NCI-H1930 (cell line): ENCODE measurements at places on chromosomes 3 and 15.

- DNase-seq = no peak
Observed at GRCh38 chr3:135089451-135089850, 294.4 kb downstream of the EPHB1 start.

DNA sequence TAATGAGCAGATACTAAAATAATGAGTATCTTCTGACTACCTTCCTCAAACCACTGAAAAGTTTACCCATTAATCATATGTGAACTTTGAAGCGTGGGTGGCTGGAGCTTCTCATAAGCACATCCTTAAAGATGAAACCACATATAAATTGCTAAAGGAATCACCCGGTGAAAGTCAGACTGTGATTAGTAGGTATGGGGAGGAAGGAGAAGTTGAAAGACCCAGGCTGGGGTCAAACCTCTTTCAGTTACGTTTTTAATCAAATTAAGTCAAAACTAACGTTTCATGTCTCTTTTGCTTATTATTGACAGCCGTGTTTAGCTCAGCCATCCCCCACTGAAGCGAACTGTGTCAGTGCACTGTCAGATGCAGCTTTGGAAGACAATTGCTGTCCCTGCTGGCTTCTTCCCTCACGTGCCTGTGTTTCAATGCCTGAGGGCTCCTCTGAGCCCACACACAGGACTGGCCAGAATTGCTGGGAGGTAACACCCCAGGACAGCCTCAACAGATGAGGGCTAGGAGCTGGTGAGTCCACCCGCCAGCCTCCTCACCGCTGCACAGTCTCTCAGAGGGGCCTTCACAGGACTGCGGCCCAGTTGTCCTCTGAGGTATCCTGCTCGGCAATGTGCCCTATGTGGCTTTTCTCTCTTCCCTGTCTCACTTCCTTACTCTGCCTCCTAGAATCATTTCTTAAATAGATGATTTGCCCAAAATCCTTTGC is 29.3 kb upstream of the SH3BP5 start:
- no peak for DNase-seq

GRCh38 chr3:56323986-56324420 is 144.3 kb downstream of the ERC2 start:
- DNase-seq = no peak

DNA sequence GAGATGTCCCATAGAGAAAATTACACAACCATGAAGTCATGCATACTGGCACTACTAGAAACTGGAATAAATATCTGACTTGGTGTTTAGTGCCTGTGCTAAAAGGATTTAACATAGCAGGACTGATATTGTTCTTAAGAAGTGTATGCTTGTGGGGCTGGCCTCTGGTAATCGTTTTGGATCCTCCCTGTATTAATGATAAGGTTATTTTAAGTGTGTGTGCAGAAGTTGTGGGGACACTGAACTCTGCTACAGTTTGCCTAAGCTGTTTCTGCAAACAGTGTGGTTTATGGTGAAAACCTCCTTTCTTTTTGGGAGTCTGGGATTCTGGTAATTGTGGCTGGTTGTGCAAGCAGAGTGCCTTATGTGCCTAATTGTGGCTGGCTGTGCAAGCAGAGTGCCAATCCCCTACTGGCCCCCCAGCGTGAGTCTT is 120.8 kb downstream of the CLASP2 start:
- no peak for DNase-seq

- DNase-seq = no peak
Observed at GRCh38 chr3:186258968-186259367, 103.1 kb downstream of the DGKG start.

DNA sequence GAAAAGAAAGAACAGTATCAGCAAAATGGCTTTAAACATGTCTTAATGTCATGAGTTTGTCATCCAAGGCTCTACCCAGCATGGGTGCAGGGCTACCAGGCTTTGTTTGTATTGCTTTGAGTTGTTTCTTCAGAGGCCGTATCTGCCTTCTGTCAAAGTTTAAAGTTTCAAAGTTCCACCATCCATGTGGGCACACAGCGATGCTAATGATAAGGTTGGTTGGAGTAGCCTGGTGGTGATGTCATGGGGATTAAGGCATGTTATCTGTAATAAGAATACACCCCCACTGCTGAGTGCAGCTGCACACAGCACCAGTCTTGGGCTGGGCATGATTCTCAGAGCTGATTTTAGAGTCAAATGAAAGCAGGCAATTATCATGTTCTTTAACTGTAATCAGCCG is 72.0 kb upstream of the LRTM1 start:
- DNase-seq = no peak

- no peak for DNase-seq
Observed at GRCh38 chr3:150527464-150528255, 18.6 kb downstream of the SERP1 start.

DNA sequence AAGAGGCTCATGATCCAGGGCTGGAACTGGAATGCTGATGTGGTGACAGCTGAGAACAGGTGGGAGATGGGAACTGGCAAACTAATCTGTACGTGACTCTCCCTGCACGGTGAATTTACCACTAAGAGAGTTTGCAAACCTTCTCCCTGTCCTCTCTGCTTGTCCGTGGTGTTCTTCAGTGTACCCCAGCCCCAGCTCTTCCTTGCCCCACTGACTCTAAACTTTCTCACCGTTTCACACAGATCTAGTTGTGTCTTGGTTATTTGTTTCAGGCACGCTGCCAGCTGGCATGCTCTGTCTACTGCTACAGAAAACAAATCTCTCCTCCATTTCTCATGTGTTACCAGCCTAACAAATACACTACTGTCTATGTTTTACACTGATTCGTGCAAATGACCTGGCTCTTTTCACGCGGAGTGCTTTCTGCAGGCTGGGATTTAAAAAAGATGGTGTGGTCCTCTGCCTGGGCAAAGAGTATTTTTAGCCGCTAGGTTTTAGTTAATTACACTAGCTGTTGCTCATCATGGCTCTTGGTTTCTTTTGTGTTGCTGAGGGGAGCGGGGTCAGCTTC is 192.7 kb upstream of the LRIG1 start:
- no peak for DNase-seq

GRCh38 chr15:56249092-56249491 is 5.4 kb upstream of the RFX7 start:
- no peak for DNase-seq

GRCh38 chr3:3499012-3499562 is 300.1 kb upstream of the LRRN1 start:
- DNase-seq = no peak

- DNase-seq = no peak
Observed at GRCh38 chr15:58549013-58549784, 117.4 kb downstream of the LIPC start.
